Ascending aorta (tissue), 2 donors: ENCODE measurements at places on chromosomes 13 and 19.

- no peak for DNase-seq
These were observed 4.0 kb upstream of the MCF2L start for GRCh38 chr13:112964971-112965492.

- DNase-seq: no peak
These were observed 270.5 kb downstream of the GPC6 start for GRCh38 chr13:93496985-93497673.

DNA sequence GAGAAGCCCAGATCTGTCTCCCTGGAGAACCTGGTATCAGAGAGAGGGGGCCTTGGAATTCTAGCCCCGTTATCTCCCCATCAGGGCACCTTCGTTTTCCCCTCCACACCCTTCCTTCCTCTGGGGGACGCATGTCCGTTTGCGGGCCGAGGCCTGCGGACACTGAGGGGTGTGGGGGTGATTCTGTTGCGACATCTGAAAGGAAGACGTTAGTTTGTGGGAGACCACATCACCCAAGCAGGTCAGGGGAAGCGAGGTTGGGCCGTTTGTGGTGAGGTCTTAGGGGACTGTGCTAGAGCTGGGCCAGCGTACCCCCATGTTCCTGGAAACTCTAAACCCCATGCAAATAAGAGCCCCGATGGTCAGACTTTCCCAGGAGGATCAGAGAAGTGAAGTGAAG, 3.7 kb upstream of the HSH2D start:
- no peak for DNase-seq

GRCh38 chr13:61852116-61852619, 436.5 kb upstream of the PCDH20 start:
- DNase-seq: no peak

DNA sequence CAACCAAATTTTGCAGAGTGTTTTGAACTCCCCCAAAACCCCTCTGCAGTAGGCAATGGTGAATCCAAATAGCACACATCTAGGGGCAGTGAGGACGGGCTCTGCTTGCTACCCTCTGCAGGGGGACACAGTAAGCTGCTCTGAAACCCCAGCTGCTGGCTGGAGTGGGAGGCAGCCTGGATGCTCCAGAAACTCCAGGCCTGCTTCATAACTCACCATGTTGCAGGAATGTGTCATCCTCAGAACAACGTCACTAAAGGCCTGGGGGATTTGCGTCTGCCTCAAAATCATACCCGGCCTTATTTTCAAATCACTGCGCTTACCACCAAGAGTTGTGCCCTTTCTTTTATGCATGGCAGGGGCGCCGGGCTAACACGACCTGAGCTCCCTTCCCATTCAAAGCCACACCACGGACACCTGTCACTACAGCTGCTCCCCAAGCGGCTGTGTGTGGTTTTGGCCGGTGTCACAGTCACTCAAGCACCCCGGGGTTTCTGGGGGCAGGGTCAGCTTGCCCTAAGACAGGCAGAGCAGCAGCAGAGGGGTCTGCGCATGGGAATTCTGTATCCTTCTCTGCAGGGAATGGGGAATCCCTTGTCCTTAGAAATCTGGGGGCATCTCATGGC, 93.9 kb downstream of the TSHZ3 start:
- no peak for DNase-seq

DNA sequence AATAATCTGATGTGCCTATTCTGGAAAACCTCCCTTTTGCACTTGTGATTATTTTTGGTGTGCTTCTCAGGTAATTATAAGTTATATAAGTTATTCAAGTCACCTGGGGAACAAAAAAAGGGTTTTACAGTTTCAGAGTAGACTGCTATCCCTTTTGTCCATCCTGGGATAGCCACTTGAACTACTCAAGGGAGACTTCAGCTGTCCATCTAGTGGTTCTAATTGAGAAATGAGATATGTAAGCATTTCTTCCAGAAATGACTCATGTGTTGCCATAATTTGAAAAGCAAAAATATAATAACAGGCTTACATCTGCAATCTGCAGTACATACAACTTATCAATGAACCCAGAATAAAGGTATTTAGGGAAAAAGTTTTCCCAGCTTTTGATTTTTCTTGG, 20.4 kb downstream of the UBL3 start:
- no peak for DNase-seq

- DNase-seq: no peak
These were observed 743 bp downstream of the ACTL9 start for GRCh38 chr19:8697671-8698432.

GRCh38 chr13:72852207-72852606, 70.3 kb downstream of the PIBF1 start:
- DNase-seq: no peak
